ENCODE measurements at places on chromosomes 3 and 15.
A peak's percentile ranks its signal among the peaks of the same experiment; 100 is the strongest.

- DNase-seq, result no peak
Observed at GRCh38 chr3:71850654-71851053, 65.7 kb upstream of the PROK2 start.

DNA sequence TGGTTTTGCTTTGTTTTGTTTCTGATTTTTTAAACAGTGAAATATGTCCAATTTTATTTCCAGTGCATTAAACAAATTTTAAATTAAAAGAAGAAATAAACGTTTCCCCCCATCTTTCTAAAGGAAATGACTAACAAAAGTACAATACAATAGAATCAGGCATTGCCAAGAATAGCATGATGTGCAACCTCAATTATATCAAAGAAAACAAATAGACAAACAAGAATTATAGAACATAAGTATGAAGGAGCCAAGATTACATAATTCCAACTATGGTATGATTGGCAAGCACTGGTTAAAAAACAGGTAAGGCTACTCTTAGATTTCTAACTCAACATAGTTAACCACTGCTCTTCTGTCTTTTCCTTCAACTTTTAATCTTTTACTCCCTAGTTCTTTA is 26.4 kb downstream of the TIGIT start:
- peak; percentile 58 for DNase-seq

- no peak for DNase-seq
Observed at GRCh38 chr3:101172516-101172915, 147.9 kb downstream of the IMPG2 start.

DNA sequence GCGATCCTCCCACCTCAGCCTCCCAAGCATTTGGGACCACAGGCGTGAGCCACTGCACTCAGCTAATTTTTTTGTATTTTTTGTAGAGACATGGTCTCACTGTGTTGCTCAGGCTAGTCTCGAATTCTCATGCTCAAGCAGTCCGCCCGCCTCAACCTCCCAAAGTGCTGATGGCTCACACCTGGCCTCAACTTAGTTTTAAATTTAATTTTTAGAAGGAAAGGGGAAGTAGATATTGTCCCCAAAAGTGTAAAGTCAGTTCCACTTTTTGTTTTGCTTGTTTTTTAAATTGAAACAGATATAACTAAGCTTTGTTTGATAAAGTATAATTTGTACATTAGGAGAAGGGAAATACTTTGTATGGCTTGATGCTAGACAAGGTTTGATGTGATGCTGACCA is 31.3 kb upstream of the NFKBIZ start:
- DNase-seq, result no peak

GRCh38 chr15:76340198-76340802 is 3.7 kb downstream of the ISL2 start:
- DNase-seq, result no peak

GRCh38 chr3:48945891-48946549 is 27.4 kb downstream of the ARIH2 start:
- no peak for DNase-seq

DNA sequence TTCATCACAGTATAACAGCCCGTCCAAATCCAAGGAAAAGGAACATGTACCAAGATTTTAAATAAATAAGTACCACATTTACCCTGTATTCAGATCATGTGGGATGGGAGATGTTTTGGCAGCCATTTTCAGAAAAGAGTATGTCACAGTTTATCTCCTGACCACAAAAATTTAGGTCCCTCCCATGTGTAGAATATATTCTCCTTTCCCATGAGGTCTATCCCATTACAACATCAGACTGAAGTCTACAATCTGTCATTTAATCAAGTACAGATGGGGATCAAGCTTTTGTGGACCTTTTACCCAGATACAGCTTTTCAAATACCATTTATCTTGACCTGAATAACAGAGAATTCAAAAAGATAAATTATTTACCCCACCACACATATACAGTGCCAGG is 444.5 kb downstream of the PLOD2 start:
- no peak for DNase-seq

GRCh38 chr3:168034152-168034928 is 61.4 kb downstream of the GOLIM4 start:
- DNase-seq, result peak; percentile 13

- peak; percentile 12 for DNase-seq
Observed at GRCh38 chr15:57019496-57020160, 101.2 kb downstream of the TCF12 start.

- peak; percentile 67 for DNase-seq
Observed at GRCh38 chr3:194404365-194405140, 5.5 kb upstream of the GP5 start.

DNA sequence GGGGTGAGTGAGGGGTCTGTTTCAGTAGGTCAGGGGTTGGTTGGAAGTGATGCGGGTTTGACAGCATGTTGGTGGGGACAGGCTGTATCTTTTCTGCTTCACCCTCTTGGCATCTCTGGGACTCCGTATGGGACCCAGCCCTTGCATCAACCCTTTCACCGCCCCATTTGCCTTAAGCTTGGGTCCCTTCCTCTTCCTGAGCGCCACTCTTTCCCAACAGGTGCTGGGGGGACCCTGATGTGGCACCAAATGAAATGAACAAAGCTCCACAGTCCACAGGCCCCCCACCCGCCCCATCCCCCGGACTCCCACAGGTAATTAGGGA is 1.1 kb downstream of the EIF4G1 start:
- no peak for DNase-seq

DNA sequence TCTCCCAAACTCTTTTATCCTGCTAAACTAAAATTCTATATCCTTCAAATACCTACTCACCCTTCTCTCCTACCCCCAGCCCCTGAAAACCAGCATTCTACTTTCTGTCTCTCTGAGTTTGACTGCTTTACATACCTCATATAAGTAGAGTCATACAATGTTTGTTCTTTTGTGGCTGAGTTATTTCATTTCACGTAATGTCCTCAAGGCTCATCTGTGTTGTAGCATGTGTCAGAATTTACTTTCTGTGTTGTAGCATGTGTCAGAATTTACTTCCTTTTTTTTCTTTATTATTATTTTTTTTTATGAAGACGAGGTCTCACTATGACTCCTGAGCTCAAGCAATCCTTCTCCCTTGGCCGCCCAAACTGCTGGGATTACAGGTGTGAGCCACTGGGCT is 20.1 kb downstream of the IFT122 start:
- DNase-seq, result no peak

GRCh38 chr3:136882571-136882970 is 20.6 kb downstream of the NCK1 start:
- no peak for DNase-seq
